ENCODE measurements at places on chromosomes 5 and 9.

DNA sequence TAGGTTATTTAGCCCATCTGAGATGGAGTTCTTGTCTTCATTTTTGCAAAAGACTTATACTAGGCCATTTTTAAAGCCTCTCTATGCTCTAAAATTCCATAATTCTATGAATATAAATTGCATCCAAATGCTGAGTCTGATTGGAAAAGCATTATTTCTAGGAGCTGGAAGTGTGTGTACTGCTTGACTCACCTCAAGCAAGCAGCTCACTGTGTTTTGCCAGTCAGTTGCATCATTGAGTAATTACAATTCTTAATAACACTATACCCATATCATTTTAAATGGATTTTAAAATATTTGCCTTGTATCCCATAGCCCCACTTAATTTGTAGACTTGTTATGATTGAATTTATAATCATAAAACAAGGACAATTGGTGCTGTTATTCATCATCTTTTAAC lies 161.0 kb downstream of the PAM start:
- no peak for DNase-seq

GRCh38 chr9:133453651-133454050 lies 6.1 kb upstream of the CACFD1 start:
- DNase-seq, result no peak

DNA sequence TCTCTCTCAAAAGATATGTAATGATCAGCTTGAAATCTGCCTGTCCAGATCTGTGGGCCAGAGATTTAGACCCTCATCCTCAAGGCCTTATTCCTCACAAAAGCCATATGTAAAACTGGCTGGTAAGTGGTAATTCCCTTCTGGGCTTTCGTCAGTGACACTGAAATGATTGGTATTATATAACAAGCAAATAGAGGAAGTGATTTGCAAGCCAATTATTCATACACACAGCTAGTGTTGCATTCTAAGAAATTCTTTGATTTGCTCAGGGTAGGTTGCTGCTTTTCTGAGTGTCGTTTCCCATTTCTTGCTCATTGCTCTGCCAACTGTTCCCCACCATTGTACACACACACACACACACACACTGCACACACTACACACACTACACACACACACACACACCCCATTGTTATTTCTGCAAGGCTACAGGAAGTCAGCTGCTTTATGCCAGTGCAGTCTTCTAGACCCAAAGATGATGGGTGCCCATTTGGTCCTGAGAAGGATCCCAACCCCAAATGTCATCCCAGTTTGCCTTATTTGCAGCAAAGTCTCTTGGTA lies 76.8 kb downstream of the PRLR start:
- no peak for DNase-seq

DNA sequence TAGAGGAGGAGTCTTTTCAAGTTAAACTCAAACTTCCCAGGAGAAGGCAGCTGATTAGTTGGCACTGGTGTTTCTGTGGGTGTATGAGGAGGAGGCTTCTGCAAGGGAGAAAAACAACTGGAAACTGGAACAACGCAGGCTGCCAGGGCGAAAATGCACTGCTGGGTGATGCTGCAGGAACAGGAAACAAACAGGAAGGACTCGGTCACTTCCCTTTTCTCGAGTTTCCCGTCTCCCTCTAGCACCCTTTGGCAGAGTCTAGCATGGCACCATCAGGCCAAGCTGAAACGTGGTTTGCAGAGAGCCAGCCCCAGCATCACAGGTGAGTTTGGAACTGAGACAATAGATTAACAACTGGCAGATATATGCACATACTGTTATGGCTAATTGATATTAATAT lies 77.5 kb upstream of the CAST start:
- no peak for DNase-seq

GRCh38 chr5:141640698-141641097 lies 3.9 kb downstream of the RELL2 start:
- DNase-seq, result no peak

GRCh38 chr5:149959406-149960236 lies 937 bp upstream of the SLC26A2 start:
- no peak for DNase-seq

- no peak for DNase-seq
Observed at GRCh38 chr9:133428617-133429101, 6.5 kb downstream of the ADAMTS13 start.

GRCh38 chr5:81838307-81838906 lies 87.5 kb upstream of the SSBP2 start:
- no peak for DNase-seq

All from dorsolateral prefrontal cortex (tissue), 122 donors.